ENCODE measurements at places on chromosomes 6 and 20.

GRCh38 chr6:12092762-12093161, 80.7 kb downstream of the HIVEP1 start:
- DNase-seq: no peak

DNA sequence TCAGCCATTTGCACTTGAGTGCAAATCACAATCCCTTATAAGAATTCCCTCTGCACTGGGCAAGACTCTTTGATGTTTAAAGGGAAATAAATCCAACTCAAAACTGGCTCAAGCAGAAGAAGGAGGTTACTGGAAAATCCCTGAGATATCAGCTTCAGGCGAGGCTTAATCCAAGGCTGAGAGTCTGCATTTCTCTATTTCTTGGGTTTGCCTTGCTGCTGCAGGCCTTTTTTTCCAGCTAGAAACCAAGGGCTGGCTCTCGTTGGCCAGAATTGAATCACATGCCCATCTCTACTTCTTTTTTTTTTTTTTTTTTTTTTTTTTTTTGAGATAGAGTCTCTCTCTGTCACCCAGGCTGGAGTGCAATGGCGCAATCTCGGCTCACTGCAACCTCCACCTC, 11.7 kb downstream of the HCK start:
- DNase-seq: no peak

- no peak for DNase-seq
Measured at GRCh38 chr6:106142876-106143431, 56.8 kb downstream of the PRDM1 start.

- DNase-seq: no peak
Measured at GRCh38 chr20:51563486-51564332, 21.2 kb upstream of the NFATC2 start.

DNA sequence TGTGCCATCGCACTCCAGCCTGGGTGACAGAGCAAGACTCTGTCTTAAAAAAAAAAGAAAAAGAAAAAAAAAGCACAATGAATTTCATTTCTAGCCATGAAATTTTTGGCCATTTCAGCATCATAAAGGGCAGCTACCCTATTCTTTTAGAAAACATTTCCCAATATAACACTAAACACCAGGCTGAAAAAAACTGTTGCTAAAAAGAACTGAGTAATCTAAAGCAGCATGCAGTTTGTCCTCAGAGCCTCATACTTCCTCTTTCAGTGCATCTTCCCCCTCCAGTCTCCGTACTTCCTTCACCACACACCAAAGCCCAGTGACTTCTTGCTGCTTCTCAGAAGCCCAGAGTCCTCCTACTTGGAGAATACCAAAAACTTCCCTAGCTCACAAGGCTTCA, 5.6 kb upstream of the IFNGR1 start:
- DNase-seq: no peak

DNA sequence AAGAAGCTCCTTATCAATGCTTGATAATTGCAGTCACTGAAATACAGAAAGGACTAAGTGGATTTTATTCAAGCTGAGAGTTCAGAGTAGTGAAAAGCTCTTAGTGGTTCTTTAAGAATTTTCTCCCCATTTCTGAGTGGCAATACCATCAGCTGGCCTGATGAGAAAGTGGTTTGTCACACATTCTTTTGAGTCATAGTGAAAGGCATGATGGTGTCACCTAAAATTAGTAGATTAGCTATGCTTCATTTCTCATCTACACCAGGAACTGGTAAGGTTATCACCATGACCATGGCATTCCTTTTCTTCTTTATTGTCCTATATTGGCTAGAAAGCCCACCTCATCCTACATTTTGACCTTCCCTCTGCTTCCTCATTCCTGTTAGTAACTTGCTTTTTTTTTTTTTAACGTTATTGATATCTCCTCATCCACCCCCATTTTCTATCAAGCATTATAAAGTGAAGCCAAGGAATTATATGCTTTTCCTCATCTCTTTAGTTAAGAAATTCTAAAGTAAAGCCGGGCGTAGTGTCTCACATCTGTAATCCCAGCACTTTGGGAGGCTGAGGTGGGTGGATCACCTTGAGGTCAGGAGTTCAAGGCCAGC, 67.4 kb upstream of the LOC128125822 start:
- no peak for DNase-seq

DNA sequence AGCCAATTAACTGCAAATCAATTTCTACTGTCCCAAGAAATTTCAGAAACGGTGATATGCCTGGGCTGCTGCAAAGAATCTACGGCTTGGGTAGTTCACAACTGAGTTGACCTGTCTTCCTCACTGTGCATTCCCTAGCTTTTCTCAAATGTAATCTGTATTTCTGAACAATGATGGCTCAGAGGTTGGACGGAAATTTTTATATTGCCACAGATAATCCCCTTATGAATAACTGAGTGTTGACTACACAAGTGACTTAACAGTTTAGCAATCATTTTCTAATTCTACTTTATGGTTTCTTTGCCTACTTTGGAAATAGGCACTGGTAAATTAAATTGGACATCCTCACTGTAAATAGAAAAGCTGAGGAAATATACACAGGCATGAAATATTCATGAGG, 94.5 kb downstream of the ARHGAP18 start:
- no peak for DNase-seq

- DNase-seq: no peak
Measured at GRCh38 chr6:37960139-37960935, 140.8 kb downstream of the ZFAND3 start.

GRCh38 chr20:44041001-44041400, 126.3 kb downstream of the TOX2 start:
- no peak for DNase-seq

DNA sequence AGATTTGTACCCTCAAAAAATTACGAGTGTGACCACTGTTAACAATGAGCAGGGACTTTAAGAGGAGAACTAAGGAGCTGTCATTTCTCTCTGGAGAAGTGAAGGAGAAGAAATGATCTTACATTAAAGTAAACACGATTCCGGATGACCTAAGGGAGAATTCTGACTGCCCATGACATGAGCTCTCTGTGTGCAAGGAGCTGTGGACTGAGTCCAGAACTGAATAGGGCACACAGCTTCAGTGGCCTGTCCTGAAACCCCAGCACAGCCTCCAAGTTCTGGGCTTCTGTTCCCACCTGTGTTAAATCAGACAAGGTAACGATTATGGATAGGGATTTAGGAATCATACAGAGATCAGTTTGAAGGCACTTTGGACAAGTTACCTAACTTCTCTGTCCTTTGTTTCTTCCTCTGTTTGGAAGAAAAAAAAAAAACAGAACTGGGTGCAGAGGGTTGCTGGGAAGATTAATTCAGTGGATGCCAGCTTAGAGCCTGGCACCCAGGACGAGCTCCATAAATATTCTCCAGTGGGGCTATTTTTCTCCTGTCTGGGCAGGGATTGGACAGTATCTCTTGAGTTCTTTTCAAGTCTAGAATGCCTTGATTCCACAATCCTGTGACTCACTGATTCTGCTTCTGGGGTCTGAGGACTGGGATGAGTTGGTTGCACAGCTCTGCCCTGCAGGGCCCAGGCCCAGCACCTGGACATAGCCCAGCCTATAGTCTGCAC, 65.7 kb downstream of the MRPL14 start:
- DNase-seq: no peak

DNA sequence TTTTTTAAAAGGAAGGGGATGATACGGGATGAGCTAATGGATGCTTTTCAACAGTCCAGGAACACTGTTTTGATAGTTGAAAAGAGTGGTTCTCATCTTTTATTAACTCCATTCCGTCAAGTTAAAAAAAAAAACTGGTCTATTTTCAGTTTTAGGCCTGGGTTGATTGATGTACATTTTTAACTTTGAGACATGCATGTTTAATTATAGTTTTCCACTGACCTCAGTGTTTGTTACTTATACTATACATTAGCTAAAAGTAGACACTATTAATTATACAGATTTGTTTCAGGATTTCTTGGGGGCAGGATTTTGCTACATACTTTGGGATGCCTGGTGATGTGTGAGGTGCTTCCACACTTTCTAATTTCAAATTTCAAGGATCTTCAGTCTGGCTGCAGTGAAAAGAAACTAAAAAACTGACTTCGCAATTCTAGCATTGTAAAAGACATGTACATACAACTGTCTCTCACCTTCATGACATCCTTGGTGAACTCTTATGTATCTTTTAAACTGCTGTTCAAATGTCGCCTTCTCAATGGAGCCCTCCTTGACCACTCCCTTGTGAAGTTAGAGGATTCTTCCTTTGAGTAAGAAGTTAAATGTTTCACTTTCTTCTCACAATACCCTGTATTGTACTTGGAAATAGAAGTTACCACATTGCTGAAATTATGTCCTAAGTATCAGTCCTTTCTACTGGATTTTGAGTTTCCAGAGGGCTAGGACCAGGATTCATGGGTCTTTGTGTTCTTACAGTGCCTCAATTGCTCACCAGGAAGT, 101.7 kb downstream of the TSHZ2 start:
- no peak for DNase-seq

- no peak for DNase-seq
Measured at GRCh38 chr6:138722425-138723371, 50.9 kb upstream of the CCDC28A start.

DNA sequence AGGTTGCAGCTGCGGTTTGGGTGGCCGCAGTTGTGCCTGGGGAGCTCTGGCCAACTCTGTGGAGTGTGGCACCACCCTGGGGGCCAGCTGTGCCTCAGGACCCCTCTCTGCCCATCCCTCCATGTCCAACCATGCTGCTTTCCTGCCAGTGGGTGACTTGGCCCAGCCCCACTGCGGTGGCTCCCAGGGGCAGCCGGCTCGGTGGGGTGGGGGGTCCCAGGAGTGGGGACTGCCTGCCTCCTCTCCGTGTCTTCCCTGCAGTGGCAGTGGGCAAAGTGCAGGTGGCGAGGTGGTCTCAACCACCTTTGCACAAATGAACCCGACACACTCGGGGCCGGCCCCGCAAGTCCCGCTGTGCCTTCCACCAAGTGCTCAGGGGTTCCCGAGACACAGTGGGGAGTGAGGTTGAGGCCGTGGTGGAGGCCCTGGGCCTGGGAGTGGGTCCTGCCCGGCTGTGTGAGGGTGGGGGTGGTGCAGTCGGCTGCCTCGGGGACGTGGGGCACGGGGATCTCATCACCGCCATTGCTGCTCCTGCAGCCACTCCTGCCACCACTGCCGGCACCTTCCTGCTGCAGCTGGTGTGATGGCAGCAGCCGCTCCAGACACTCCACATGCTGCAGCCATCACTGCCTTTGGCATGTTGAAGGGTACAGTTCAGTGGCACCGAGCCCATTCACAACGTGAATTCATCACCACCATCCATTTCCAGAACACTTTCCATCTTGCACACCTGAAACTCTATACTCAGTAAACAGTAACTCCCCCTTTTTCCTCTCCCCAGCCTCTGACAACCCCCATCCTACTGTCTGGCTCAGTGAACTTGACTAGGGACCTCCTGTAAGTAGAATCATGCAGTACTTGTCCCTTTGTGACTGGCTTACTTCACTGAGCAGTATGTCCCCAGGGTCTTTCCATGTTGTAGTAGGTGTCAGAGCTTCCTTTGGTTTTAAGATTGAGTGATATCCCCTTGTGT, 10.7 kb upstream of the SLCO4A1 start:
- no peak for DNase-seq

- DNase-seq: no peak
Measured at GRCh38 chr6:79737172-79737571, 106.0 kb downstream of the SH3BGRL2 start.

- no peak for DNase-seq
Measured at GRCh38 chr6:36743538-36744303, 46.1 kb downstream of the RAB44 start.

DNA sequence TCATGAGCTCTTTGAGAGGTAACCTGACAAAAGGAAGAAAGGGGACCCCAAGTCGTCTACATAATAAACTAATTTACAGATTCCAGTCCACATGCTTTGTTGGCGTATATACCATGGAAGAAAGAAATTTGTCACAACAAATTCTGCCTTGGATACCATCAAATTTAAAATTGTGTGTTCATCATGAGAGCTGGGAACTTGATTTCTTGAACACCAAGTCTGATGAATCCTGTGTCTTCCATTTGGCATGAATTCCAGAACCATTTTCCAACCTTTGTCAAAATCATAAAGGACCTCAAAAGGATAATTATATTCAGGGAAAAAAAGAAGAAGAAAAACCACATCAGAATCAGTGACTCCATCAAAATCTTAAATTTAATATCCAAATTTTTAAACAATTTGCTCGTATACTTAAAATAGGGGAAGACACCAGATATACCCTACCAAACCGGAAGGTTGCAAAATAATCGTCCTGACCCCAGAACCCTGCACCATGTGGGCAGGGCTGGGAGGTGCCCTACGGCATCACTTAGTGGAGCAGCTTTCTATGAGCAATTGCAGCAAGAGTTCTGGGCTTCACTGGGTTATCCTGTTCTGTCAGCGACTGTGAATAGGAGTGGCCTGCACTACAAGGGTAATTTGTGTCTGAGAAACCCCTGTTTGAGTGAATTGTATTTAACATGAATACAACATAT, 74.1 kb upstream of the INSM1 start:
- DNase-seq: no peak

- DNase-seq: no peak
Measured at GRCh38 chr6:6824381-6824780, 235.9 kb downstream of the LY86 start.

GRCh38 chr6:132316970-132317369, 84.3 kb downstream of the MOXD1 start:
- DNase-seq: no peak

- no peak for DNase-seq
Measured at GRCh38 chr20:17501701-17502100, 29.5 kb downstream of the BFSP1 start.

DNA sequence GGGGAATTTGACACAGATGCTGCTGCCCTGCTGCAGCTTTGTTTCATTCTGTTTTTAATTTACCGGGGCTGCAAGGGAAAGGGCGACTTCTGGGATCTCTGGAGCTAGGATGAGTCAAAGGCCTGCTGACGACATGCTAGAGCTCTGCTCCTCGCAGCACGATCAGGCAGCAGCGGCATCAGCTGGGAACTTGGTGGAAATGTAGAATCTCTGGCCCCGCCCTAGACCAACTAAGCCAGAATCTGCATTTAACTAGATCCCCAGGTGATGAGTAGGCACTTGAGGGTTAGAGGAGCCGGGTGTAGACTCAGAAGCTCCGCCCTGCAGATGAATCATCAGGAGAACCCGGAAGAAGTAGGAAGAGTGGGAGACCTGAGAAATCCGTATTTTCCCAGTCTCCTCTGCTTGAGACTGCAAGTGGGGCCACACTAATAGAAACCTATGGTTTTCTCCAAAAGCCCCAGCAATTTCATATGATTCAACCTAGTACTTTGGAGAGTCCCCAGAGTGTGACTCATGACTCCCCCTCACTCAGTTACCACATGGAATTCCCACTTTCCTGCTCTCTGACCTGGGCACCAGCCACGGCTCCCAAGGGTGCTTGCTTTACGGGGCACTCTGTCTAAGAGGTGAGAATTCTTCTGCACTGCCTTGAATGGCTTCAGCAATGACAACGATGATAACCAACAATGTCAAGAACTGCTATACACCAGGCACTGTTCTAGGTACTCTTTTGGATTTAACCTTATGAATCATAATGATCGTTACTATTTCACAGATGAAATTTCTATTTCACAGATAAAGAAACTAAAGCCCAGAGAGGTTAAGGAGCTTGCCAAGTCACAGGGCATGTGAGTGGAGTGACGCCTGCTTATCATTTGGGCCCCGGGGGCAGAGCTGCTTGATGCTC, 18.1 kb downstream of the TUBB2B start:
- DNase-seq: no peak

GRCh38 chr20:32116079-32116521, 6.6 kb downstream of the TM9SF4 start:
- DNase-seq: no peak

GRCh38 chr6:26474439-26474881, 16.7 kb downstream of the BTN2A1 start:
- peak; percentile 12 for DNase-seq

GRCh38 chr6:70424291-70424690, 11.0 kb downstream of the FAM135A start:
- no peak for DNase-seq

- DNase-seq: no peak
Measured at GRCh38 chr6:34146801-34147592, 1.1 kb upstream of the GRM4 start.

- no peak for DNase-seq
Measured at GRCh38 chr20:32483351-32484224, 101.5 kb downstream of the NOL4L start.
